HuH-7.5 (cell line): ENCODE measurements at places on chromosomes 7 and 10.

DNA sequence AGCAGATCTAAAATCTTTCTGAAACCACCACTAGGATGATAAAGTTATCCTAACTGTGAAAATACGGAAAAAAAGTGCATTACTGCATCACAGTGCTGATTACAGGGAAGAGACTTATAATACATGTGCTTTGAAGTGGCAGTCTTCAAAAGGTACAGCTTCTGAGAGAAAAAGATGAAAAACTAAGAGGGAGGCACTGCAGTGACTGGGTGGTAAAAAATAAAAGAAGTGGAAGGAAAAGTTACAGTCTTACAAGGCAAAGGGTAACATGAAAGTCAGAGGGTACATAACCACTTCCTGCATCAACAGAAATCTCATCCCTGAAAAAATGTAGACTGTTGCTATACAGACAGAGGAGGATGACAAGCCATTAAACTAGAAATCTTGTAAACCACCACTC is 465.3 kb downstream of the ACTR3B start:
- DNase-seq: no peak

GRCh38 chr7:99171731-99172130 is 27.8 kb upstream of the SMURF1 start:
- no peak for DNase-seq

DNA sequence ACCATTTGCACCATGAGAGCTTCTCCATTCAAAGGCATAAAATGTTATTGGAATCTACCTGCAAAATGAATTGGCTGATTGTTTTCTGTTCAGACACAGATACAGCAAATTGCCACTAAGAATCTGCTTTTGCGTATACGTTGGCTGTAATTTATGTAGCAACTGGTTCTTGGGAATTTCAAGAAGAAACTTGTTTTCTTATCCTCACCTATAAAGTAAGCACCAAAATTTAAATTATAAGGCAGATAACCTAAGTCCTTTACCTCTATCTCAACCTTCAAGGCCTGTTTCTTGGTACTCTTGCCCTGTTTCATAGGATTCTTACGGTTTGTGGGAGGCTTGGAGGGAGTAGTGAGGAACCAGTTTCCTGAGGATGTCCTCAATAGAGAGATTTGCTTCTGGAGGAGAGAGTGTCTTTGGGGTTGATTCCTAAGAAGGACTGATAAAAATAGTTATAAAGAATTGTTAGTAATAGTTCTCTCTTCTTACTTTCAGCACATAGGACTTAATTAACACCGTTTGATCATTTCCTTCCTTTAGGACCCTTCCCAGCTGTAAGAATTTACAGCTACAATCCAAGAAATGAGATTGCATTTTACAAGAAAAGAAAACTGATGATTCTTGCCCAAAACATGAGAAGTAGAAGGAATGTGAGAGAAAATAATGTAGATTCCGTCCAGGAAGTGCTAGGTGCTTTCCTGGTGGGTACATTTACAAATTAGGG is 2.0 kb downstream of the STAMBPL1 start:
- no peak for DNase-seq

- no peak for DNase-seq
Measured at GRCh38 chr7:89661876-89662275, 492.4 kb upstream of the STEAP1 start.

GRCh38 chr7:6641305-6642035 is 4.4 kb downstream of the ZNF316 start:
- DNase-seq: no peak
